GM12878 (cell line): ENCODE measurements at places on chromosomes 6 and 20. TPM values are rescaled to one million over a fixed set of nuclear protein-coding genes. Genes with fewer than 3 reads are reported as not detected.
A peak's percentile ranks its signal among the peaks of the same experiment; 100 is the strongest.

- no peak for DNase-seq
Observed at GRCh38 chr6:149903938-149904611, 6.2 kb upstream of the RAET1E start.

MAP3K7 gene
- 19.2 and 20.3 TPM in 2 replicates for total RNA-seq

GRCh38 chr6:49462071-49462470 lies 982 bp downstream of the MMUT start:
- no peak for DNase-seq

- no peak for DNase-seq
Observed at GRCh38 chr6:78390066-78390465, 477.3 kb upstream of the IRAK1BP1 start.

DNA sequence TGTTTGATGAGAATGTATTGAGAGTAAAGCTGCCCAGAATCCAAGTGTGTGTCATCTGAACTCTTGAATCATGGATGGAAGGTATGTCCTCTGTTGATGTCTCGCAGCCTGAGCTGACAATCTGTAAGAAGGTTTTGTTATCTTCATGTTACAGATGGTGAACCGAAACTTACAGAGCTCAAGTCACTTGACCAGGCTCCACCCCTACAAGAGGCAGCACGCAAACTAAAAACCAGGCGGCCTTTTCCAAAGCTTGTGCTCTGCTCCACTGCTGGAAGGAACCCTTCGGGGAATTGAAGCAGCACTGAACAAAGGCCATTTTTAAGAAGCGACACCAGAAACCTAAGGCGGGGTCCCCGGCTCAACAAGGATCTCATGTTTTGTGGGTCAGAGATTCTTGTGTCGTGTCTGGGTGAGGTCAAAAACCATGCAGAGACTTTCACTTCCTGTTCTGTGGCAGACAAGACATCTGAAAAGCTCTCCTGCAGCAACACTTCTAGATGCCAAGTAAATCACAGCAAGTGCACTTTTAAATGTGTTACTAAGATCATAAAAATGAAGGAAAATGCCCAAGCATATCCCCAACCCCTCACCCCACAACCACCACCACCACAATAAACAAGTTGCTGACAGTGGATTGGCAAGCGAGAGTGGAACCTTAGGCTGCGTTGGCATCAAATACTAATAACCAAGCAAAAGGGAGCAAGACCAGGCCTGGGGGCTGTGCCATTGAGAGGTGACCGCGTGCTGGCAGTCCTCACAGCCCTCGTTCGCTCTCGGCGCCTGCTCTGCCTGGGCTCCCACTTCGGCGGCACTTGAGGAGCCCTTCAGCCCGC lies 27.3 kb downstream of the NQO2 start:
- DNase-seq = peak; percentile 63
